ENCODE measurements at places on chromosomes 6 and 20. TPM values are rescaled to one million over a fixed set of nuclear protein-coding genes. Genes with fewer than 3 reads are reported as not detected.

The IRF4 gene
- 3.1 TPM for total RNA-seq

The TFAP2C gene
- not detected for total RNA-seq

The DEFB128 gene
- not detected for total RNA-seq

The SLC22A16 gene
- 1.0 TPM for total RNA-seq

The GHRH gene
- not detected for total RNA-seq
